ENCODE measurements at places on chromosomes 7 and 10.
A peak's percentile ranks its signal among the peaks of the same experiment; 100 is the strongest.

GRCh38 chr7:134789967-134790685, 10.7 kb downstream of the CALD1 start:
- no peak for DNase-seq

GRCh38 chr7:92276460-92276864, 30.7 kb downstream of the ANKIB1 start:
- no peak for DNase-seq

DNA sequence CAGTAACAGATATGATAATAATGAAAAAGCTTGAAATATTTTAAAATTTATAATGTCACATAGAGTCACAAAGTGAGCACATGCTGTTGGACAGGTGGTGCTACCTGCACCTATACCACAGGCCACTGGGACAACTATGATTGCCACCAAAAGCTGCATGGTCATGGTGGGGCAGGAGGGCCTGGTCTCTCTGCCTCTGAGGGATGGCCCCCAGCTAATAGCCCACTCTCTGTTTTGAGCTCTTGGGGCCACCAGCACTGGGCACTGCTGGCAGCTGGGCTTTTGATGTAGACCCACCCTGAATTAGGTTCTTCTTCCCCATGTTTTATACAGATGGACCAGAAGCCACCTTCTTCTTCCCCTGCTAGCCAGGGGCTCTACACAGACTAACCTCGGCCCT, 265.4 kb downstream of the KCND2 start:
- no peak for DNase-seq

DNA sequence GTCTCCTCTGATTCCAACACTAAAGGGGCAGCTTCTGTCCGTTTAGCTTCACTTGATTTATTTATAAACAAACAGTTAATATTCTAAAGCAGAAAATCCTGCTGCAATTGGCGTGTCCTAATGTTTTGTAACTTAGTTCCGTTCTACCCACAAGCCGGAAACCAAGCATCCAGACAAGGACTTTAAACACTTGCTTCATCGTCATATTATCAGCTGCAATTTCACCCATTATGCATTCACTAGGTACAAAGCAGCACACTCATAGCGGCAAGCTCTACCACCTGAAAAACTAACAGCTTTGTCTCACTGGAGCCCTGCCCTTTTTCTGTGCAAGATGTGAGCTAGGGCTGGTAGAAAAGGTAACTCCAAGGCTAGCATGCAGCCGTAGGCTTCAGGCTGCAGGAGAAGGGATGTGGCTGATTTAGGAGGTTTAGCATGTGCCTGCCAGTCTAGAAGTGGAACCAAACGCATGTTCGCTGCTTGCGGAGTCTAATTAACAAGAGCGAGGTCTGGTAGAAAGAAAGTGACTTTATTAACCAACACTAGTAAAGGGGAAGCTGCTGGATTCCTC, 43.7 kb upstream of the BPGM start:
- DNase-seq: no peak

- DNase-seq: peak; percentile 62
These were observed 148.2 kb downstream of the CELF2 start for GRCh38 chr10:11165591-11166543.

DNA sequence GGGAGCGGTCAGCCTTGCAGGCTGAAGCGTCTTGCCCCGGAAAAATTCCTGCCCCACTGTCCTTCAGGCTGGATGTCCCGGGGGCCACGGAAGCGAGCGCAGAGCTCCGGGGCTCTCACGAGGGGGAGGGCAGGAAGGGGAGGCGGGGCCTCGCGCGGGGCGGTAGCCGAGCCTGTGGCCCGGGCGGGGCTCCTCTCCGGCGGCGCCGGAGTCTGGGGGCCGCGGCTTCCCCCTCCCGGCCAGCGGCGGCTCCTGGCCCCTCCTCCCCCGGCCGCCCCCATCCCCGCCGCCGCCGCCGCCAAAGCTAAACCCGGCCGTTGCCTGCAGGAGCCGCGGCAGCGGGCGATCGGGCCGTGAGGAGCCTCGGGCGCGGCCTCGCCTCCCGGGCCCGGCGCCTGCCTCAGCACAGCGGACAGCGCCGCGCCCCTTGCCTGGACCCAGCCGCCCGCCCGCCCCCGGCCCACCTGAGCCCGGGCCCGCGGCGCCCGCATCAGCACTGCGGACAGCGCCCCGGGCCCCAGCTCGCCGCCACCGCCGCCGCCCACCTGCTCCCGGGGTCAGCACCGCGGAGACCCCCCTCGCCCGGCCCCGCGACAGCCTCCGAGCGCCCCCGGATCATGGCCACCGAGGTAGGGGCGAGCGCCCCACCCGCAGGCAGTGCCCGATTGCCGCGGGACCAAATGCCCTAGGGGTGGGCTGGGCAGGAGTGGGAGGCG, at the start of gene GOLGA7B:
TSS of gene GOLGA7B (plus strand) at position 157 of the 716 bp plus-strand sequence. CDS start at position 618, 461 bp downstream.
- DNase-seq: peak; percentile 76

DNA sequence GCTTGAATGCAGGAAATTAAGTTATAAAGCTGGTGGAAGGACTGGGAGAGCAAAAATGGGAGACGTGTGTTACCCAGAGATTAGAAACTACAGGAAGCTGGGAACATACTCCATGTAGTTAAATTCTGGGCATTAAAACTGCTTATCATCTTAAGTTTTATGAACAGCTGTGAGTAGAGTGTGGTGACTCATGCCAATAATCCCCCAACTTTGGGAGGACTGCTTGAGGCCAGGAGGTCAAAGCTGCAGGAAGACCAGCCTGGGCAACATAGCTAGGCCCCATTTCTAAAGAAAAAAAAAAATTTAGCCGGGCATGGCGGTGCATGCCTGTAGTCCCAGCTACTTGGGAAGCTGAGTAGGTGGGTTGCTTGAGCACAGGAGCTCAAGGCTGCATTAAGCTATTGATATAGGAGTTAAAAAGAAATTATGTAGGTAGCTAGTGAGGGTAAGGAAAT, 56.2 kb upstream of the SEPHS1 start:
- no peak for DNase-seq

DNA sequence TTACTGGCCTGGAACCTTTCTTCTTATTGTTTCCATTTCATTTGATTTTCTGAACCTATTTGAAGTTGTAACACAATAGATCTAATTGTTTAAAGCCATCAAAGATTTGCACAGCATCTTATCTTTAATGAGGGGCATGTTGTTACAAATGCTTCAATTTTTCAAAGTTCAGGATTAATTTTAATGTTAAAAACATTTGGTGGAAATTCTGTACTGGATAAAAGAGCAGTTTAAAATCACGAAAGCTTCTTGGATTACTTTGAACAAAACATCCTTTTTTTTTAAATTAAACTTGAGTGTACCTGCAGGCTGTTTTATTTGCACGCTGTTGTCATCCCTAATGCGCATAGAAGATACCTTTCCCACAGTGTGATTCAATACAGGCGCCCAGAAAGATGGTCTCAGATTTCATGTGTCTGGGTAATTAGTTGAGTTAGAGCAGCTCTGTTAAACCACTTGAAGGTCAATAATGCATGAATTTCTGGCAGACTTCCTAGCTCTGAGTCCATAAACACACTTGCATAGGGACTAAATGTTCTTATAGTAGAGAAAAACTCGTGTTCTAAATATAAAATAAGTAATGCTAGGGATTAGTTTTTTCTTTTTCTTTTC, 29.3 kb upstream of the DDX50 start:
- no peak for DNase-seq

DNA sequence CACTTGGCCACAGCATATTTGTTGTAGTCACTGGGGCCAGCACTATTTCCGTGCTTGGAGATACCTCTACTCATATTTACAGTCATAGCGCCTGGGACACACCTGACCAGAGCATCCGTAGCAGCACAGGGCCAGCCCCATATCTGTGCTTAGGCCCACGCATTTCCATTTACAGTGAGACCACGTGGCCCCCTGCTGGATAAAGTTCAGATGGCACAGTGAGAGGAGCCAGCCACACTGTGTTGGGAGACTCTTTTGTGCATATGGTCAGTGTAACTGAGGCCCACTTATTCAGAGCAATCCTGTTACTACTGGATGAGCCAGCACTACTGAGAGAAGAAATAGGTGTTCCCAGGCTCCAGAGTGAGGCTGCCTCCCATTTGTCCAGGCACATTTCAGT, 455.3 kb downstream of the REEP3 start:
- DNase-seq: no peak

GRCh38 chr7:112282476-112283188, 76.1 kb downstream of the ZNF277 start:
- DNase-seq: no peak

GRCh38 chr10:77079592-77080300, 557.9 kb downstream of the KCNMA1 start:
- no peak for DNase-seq

- no peak for DNase-seq
These were observed 439.1 kb downstream of the AUTS2 start for GRCh38 chr7:70037171-70037933.

- DNase-seq: no peak
These were observed 214.0 kb downstream of the MDFIC start for GRCh38 chr7:115135769-115136410.

- DNase-seq: no peak
These were observed 78.7 kb downstream of the ARHGAP22 start for GRCh38 chr10:48526011-48526821.

- no peak for DNase-seq
These were observed 87.8 kb upstream of the LRRTM3 start for GRCh38 chr10:66837990-66838389.

DNA sequence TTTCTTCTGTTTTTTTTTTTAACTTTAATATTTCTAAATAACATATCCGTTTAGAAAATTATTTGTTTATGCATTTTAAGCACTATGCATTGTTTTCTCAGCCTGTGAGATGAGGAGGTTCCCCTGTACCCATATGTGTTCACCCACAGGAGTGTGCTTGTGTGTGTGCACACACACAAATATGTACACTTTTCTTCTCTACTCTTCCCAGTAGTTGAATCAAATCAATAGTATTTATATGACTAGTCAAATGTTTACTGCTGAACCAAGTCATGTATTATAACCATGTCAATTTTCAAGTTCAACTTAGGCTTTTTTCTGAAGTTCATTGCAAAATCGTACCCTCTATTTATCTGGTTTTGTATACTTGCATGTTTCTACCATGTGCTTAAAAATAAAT, 37.3 kb downstream of the HDAC9 start:
- DNase-seq: no peak

- no peak for DNase-seq
These were observed 45.4 kb upstream of the C7orf33 start for GRCh38 chr7:148545172-148545571.

DNA sequence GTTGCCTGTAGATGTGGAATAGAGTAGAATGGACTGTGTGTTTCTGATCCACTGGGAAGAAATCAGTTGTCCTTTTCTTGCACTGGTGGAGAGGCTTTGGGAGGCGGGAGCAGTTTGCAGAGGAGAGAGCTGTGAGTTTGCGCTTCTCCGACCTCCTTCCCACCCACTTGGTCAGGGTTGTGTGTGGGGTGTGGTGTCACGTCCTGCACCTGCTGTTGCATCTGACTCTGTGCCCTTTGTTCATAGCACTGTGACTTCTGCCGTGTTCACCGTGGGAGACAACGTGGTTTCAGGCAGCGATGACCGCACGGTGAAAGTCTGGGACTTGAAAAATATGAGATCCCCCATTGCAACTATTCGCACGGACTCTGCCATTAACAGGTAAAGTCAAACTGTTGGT, 67.8 kb downstream of the WDR37 start:
- no peak for DNase-seq

- DNase-seq: no peak
These were observed 112.0 kb downstream of the NEURL1 start for GRCh38 chr10:103605359-103606096.

DNA sequence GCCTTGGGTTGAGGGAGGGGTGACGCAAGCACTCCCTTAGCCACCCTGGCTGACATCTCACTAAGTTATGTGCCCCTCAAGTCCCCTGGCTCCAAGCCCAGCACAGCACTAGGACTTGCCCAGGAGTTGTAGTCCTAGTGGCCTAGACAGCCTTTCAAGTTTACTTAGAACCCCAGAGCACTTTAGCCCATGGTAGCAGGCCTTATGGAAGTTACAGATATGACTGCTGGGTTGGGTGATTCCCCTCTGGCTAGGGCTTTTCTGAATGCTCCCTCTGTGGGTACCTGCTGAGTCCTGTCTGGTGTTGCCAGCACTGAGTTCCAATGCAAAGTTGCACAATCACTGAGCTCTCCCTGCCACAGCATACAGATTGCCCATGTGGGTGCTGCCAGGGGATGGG, 83.2 kb downstream of the AHCYL2 start:
- DNase-seq: no peak

Data from dorsolateral prefrontal cortex (tissue), 122 donors.